K562 (cell line): ENCODE measurements at places on chromosomes 4 and X. TPM values are rescaled to one million over a fixed set of nuclear protein-coding genes. Genes with fewer than 3 reads are reported as not detected.
A peak's percentile ranks its signal among the peaks of the same experiment; 100 is the strongest.

Gene ALPK1
- total RNA-seq, result 5.5 and 6.1 TPM in 2 replicates

DNA sequence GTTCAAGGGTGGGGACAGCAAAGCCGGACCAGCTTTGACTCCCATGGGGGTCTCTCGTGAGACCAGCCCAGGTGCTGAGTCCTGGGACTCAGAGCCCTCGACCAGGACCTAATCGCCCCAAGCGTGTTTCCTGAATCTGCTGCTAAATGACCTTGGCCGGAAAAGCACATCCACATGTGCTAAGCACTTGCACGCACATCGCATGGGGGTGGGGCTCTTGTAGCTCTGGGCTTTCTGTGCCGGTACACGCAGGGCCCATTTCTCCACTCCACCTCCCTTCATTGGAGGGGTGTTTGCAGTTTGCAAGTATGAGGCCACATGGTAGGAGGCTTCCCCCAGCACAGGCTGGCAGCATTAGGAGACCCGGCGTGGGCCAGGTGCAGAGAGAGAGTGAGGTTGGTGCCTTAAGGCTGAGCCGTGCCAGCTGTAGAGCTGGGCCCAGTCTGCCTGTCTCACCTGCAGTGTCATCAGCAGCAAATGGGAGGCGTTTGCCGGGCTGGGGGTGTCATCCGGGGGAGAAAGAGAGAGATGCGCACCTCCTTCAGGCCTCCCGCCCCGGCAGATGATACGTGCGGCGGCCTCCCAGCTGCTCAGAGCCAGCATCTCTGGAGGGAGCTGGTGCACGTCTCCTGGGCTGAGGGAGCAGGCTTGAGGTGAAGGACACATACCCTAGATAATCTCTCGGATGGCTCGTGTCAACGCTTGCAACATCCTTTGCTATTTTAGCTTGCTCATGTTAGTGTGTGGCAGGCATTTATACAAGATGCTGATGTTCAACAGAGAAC is 45.2 kb upstream of the CLCN4 start:
- no peak for DNase-seq
- no peaks in the 10 kb centered on the region for H3K36me3 ChIP-seq
- no peak overlapping the region for H3K27ac ChIP-seq
- H3K4me3 ChIP-seq, result no peak overlapping the region

GRCh38 chr4:127441571-127441970 is 191.2 kb upstream of the INTU start:
- DNase-seq, result no peak
- H3K36me3 ChIP-seq, result no peaks in the 10 kb centered on the region
- H3K4me3 ChIP-seq, result no peak overlapping the region
- no peaks in the 10 kb centered on the region for H3K4me1 ChIP-seq
- no peak overlapping the region for H3K27ac ChIP-seq

GRCh38 chrX:40326186-40326965 is 228.6 kb upstream of the BCOR start:
- DNase-seq, result no peak
- H3K4me3 ChIP-seq, result no peak overlapping the region
- no peaks in the 10 kb centered on the region for H3K4me1 ChIP-seq
- H3K27ac ChIP-seq, result no peak overlapping the region
- H3K27me3 ChIP-seq, result no peaks in the 10 kb centered on the region

Gene ADH6
- total RNA-seq, result not detected in 2 replicates

Gene SLC6A14
- 0.04 TPM in 2 replicates for total RNA-seq

Gene PAGE4
- 1.1 and 1.3 TPM in 2 replicates for total RNA-seq

- H3K4me1 ChIP-seq, result peaks cover 22% of the 10 kb centered on the region; the same call in 1 of the 2 replicates
- no peak overlapping the region for H3K27ac ChIP-seq
- no peaks in the 10 kb centered on the region for H3K27me3 ChIP-seq
- DNase-seq, result no peak
Observed at GRCh38 chr4:1371176-1372165, 24.5 kb downstream of the UVSSA start.

Gene MAP7D3
- total RNA-seq, result 12.6 and 13.3 TPM in 2 replicates

Gene PABPC1L2A
- total RNA-seq, result not detected in 2 replicates

- H3K4me1 ChIP-seq, result no peaks in the 10 kb centered on the region
- H3K27me3 ChIP-seq, result peaks cover 4% of the 10 kb centered on the region; the same call in 1 of the 2 replicates
- H3K36me3 ChIP-seq, result no peaks in the 10 kb centered on the region
- no peak overlapping the region for H3K27ac ChIP-seq
Observed at GRCh38 chrX:1274786-1275185, 6.2 kb downstream of the CSF2RA start.

DNA sequence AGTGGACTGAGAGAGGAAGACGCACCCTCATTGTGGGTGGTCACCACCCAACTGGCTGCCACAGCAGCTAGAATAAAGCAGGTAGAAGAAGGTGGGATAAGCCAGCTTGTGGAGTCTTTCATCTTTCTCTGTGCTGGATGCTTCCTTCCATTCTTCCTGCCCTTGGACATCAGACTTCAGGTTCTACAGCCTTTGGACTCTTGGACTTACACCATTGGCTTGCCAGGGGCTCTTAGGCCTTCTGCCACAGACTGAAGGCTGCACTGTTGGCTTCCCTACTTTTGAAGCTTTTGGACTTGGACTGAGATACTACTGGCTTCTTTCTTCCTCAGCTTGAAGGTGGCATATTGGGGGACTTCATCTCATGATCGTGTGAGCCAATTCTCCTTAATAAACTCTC is 33.5 kb downstream of the ADH6 start:
- H3K36me3 ChIP-seq, result no peaks in the 10 kb centered on the region
- no peak for DNase-seq
- no peak overlapping the region for H3K27ac ChIP-seq
- no peaks in the 10 kb centered on the region for H3K4me1 ChIP-seq
- no peak overlapping the region for H3K4me3 ChIP-seq
- no peaks in the 10 kb centered on the region for H3K27me3 ChIP-seq

DNA sequence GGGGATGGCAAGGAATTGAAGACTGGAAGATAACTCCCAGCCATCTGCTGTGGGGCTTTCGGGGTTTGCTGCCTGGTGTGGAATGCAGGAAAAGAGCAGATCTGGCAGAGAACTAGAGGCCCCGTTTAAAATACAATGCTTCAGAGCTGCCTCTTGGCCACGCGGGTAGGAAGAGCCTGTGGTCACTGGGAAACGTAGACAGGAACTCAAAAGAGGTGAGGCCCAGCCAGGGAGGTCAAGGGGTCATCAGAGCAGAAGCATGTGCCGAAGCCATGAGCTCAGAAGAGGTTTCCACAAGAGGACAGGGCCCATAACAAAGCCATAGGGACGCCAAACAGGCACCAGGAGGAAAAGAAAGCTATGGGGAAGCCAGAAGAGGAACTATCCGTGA is 14.5 kb upstream of the STS start:
- peaks cover 7% of the 10 kb centered on the region; the same call in 1 of the 3 replicates for H3K36me3 ChIP-seq
- peaks cover 24% of the 10 kb centered on the region for H3K4me1 ChIP-seq
- H3K27ac ChIP-seq, result peak overlapping the region; percentile 81
- peak; percentile 82 for DNase-seq
- no peaks in the 10 kb centered on the region for H3K27me3 ChIP-seq
- no peak overlapping the region for H3K4me3 ChIP-seq

DNA sequence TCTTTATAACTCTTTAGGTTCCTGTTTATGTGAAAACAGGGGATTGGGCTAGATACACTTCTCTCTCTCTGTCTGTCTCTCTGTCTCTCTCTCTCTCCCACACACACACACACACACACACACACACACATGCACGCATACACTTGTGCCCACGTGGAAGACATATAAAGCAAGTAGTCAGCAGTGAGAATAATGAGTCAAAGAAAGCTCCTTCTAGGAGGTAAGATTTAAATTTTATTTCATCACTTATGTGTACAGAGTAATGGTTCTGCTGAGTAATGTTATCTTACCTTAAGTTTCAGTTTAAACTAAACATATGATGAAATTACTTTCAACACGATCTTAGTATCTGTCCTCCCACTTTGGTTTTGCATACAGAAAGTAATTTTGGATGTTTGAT is 243.0 kb upstream of the TEX13A start:
- DNase-seq, result no peak
- H3K27me3 ChIP-seq, result no peaks in the 10 kb centered on the region
- no peak overlapping the region for H3K27ac ChIP-seq
- no peaks in the 10 kb centered on the region for H3K4me1 ChIP-seq
- no peak overlapping the region for H3K4me3 ChIP-seq
